T-helper 17 cell (primary cell): ENCODE measurements at places on chromosomes 2 and 18.

DNA sequence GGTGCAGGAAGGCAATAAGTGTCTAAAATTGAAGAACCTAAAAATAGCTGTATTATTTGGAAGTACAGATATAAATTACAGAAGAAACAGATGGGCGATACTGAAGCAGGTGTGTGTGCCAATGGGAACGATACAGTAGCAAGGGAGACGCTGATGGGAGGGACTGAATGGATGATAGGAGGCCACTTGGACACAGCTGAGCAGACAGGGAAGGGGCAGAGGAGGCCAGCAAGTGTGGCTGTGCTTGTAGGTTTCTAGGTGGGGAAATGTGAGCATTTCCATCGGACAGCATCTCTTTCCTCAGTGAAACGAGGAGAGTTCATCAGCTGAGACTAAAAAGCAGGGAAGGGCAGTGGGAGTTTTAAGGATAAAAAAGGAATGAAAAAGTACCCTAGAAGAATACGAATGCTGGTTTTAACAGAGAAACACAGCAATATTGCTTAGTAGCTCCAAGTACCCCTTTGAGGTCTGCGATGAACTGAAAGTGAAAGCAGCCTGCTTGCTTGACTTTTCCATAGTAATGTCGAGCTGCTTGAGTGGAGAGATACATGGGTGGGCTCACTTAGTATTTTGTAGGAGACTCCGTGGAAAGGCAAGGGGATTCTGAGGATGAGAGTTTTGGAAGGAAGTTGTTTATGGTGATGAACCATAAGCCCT is 91.7 kb upstream of the EPC2 start:
- no peak for DNase-seq

- DNase-seq, result no peak
Measured at GRCh38 chr2:68537809-68538208, 70.4 kb downstream of the APLF start.

DNA sequence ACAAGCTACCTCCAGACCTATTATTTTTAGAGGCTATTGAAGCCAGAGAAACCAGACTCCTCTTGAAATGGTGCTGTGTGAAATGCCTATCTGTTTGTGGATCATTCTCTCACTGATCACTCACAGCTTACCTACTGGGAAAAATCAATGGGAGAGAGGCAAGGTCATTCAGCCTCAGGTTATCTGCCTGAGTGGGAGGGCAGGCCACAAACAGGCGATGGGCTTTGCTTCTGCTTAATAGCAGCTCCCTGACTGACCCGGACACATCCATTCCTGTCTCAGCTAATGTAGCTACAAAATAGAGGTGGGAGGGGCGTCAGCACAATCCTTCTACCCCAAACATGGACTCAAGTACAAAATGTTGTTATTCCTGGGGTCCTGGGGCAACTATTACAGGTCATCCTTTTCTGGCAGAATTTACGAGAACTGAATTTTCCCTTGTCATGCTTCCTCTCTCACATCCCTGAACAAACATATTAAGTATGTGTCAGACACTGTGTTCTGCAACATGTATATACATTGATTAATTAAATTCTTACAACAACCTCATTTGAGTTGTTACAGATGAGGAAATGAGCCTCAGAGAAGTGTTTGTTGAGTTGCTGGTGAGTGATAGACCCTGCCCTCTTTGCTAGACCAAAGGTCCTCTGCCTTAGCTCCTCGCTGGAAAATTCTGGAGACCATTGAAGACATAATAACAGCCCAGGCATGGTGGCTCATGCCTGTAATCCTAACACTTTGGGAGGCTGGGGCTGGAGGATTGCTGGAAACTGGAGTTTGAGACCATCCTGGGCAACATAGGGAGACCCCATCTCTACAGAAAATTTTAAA is 60.5 kb downstream of the CDK15 start:
- no peak for DNase-seq

- DNase-seq, result no peak
Measured at GRCh38 chr2:184644685-184645084, 46.4 kb downstream of the ZNF804A start.

GRCh38 chr18:29251681-29252080 is 1074.8 kb upstream of the CDH2 start:
- no peak for DNase-seq

GRCh38 chr2:55718165-55719008 is 24.7 kb upstream of the PNPT1 start:
- no peak for DNase-seq

GRCh38 chr2:231323316-231323715 is 72.2 kb upstream of the B3GNT7 start:
- DNase-seq, result no peak

DNA sequence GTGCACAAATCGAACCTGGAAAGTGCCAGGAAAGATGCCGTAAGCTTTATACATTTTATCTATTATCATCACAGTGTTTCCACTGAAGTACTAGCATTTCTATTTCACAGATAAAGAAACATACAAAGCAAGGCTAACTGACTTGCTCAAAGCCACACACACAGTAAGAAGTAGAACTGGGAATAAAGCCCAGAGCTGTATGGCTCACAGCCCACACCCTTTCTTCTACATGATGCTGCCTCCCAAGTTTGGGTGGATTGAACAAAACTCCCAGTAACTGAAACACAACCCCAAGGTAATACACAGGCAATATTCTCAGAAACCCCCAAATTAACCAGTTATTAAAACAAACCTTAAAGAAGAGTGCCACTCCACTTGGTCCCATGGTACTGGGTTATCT is 11.2 kb downstream of the SAP130 start:
- no peak for DNase-seq

GRCh38 chr2:54997826-54998225 is 52.4 kb downstream of the RTN4 start:
- DNase-seq, result no peak

GRCh38 chr2:7745369-7745768 is 828.2 kb downstream of the RNF144A start:
- DNase-seq, result no peak

DNA sequence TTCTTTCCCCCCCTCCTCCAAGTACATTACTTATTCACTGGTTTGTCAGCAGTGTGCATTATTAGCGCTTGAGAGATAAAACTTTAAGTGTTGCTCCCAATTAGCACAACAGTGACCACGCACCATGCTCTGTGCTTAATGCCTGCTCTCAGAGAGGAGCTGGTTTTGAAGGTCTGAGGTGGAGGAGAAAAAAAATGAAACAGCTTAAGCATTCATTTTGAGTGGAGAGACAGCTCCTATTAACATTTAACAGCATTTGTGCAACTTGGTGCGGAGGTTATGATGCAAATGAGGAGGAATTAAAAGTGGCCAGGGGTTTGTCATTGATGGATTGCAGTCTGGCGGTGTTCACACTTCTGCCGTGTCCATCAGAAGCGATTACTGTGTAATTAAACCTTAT is 141.8 kb downstream of the FIGN start:
- no peak for DNase-seq

GRCh38 chr18:12254820-12255511 is 805 bp downstream of the CIDEA start:
- DNase-seq, result no peak

DNA sequence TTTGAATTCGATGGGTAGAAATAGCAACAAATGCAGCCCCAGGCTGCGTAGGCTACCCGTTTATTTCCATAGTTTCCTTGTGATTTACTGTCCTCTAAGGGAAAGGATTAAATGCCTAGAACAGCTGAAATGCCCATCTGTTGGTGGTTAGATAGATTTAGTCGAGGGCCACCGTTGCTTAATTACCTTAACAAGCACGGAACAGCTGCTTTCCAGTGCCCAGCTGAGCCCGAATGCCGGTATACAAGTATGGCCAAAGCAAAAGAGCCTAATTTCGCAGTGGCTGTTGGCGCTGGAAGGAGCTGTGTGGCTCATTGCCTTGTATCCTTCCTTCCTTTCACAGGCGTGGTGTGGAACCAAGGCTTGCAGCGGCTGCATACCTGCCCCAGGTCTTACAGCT is 109.1 kb downstream of the CABLES1 start:
- DNase-seq, result no peak

DNA sequence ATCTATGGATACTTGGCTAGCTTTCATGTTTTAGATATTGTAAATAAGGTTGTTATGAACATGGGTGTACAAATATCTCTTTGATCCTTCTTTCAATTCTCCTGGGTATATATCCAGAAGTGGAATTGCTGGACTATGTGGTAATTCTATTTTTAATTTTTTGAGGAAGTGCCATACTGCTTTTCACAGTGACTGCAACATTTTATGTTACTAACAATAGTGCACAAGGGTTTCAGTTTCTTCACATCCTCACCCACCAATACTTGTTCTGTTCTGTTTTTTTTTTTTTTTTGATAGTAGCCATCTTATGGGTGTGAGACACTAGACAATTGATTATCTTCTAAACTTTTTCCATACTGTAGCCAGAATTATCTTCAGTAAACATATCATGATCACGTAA is 17.3 kb upstream of the NEUROD1 start:
- no peak for DNase-seq

DNA sequence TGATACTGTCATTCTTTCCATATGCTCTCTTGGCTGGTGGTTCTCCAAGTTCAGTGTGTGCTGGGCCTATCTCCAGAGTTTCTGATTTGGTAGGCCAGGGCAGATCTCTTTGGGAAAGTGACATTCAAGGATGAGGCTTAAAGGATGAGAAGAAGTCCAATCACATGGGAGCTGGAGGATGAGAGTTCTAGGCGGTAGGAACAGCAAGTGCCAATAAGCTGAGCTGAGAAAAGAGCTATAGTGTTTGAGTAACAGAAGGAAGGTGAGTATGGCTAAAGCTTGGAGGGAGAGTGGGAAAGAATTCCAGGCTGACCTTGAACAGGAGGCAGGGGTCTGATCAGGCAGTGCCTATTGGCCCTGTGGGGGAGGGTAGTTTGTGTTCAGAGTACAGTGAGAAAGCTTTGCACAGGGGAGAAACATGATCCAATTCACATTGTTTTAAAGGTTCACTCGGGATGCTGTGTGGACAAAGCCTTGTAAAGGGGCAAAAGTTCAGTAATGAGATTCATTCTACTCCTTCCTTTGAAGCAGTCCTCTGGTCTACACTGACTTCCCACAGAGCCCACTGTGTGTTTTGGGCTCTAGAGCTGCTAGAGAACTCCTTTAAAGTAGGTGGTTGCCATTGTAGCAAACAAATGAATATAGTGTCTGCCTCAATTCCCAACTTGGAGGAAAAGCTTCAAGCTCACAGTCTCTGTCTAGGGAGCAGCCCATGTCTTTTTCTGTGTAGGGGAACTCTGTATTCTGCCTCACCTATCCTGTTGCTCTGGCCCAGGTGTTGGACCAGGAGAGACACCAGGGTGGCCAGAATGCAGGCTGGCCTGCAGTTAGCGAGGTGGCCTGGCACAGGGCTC is 81.8 kb downstream of the FASTKD2 start:
- no peak for DNase-seq

- no peak for DNase-seq
Measured at GRCh38 chr2:218806346-218806978, 24.5 kb downstream of the CYP27A1 start.

DNA sequence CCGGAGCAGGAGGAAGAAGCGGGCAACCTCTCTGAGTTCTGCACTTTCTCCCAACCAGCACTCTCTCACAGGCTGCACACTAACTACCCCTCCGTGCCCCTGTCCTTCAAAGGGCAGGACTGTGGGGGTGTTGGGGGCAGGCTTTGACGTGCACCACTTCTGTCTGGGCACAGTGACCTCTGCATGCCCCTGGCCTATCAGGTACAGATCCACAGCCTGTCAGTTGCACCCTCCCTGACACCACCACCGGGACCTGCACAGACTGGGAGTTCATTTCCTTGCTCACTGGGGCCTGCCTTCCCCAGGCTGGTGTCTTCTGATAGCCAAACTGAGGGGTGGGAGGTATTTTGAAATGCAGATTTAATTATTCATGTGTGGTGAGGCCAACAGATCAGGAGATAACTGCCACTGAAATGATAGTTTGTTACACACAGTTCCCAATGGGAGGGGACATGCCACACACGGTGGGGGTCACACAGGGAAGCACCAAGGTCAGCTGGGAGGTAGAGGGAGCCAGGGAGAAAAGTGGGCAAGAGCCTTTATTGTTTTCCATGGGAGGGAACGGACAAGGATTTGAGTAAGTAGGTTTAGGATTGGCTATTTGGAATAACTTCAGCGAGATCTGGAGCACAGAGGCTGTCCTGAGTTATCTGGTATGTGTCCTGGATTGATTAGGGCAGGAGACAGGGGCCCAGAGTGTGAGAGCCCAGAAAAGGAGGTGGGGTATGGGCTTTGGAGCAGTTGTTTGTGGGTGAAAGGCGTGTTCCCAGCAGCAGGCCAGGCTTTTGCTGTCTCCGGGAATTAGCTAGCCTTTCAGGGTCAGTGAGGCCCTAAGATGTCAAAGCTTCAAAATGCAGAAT is 251.6 kb downstream of the AFF3 start:
- no peak for DNase-seq
